ENCODE measurements at places on chromosomes 2 and 18.

DNA sequence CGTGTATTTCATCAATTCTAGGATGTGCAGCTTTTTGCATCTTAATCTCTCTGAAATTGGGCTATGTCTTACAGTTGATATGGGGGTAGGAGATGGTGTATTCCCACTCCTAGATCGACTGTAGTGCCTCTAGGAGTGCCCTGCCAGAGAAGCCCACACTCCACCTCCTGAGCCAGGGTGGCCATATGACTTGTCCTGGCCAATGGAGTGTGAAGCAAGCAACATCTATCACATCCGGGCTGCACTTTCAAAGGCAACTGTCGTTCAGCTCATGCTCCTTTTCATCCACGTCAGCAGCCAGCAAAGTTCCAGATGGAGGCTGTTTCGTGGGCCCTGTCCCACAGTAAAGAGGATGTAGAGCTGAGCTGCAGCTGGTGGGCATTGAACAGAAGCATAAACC lies 149.4 kb upstream of the SLC1A4 start:
- DNase-seq, result no peak

DNA sequence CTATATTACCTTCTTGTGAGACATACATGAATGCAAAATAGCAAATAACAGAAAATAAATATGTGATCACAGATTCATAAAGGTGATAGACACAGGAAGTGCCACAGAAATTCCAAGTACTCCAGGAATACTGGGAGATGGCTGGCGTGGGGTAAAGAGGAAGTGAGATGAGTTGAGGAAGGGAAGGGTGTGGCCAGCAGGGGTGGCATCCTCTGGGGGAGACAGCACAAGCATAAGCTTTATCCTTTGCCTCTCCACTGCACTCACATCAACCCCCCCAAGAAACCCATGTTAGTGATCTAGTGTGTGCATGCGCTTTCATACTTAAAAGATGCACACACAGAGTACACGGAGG lies 94.8 kb upstream of the B3GNT7 start:
- no peak for DNase-seq

GRCh38 chr2:206085742-206086445 lies at the start of gene INO80D:
TSS of gene INO80D (minus strand) at chr2:206086174. CDS start at chr2:206063016, 23,158 bp downstream.
- peak; percentile 86 for DNase-seq

GRCh38 chr2:65320042-65320725 lies 92.6 kb downstream of the ACTR2 start:
- DNase-seq, result no peak

DNA sequence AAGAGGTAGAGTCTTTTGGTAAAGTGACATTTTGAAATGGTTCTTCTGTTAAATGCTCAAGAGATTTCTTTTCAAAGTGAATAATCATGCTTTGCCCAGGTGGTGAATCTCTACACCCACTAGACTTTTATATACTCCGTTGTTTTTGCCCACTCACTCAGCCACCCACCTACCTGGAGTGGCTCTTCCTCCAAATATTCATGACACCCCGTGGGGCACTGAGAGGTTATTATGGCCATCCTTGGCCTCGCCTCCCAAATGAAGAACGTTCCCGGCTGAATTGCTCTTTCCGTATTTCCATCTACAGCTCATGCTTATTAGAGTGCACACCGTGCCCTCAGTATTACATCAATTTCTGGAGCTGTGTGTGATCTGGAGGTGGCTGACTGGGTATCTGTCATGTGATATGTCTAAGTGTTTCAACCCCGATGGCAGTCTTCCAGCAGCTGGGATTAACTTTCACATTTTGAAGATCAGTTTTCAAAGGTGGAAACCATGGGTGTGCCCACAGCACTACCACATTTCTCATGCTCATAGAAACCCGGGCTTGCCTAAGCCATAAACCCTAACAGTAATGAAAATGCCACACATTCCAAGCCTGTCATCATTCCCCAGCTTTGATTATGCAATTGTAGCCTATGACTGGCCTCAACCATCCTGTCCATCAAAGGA lies 406.6 kb upstream of the MMADHC start:
- no peak for DNase-seq

- DNase-seq, result no peak
Observed at GRCh38 chr18:24342347-24342746, 55.3 kb downstream of the OSBPL1A start.

GRCh38 chr2:136134126-136134525 lies 16.2 kb upstream of the CXCR4 start:
- DNase-seq, result no peak

DNA sequence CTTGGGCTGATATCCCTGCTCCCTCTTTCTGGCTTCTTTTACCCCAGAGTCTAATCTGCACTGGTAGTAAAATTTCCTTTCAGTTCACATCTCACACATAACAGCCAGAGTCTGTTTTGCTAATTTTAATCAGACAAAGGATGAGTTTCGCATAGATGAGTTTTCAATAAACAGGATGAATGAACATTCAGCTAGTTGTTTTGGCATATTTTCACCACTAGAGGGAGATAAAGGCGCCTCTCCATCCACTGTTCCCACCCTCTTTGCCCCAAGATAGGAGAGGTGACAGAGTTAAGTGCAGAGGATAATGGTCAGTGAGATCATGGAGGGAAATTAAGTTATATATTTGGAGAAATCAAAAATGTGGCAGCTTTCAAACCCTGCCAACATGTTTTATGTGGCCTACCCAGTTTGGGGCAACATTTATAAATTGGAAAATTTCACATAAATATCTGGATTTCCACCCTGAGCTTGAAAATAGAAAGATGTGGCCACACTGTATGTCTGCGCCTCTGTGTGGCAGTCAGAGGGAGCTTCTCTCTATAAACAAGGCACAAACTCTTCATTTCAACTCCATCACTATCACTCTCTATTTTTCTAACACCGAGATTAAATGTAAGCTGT lies 48.5 kb upstream of the DTNA start:
- peak; percentile 39 for DNase-seq

DNA sequence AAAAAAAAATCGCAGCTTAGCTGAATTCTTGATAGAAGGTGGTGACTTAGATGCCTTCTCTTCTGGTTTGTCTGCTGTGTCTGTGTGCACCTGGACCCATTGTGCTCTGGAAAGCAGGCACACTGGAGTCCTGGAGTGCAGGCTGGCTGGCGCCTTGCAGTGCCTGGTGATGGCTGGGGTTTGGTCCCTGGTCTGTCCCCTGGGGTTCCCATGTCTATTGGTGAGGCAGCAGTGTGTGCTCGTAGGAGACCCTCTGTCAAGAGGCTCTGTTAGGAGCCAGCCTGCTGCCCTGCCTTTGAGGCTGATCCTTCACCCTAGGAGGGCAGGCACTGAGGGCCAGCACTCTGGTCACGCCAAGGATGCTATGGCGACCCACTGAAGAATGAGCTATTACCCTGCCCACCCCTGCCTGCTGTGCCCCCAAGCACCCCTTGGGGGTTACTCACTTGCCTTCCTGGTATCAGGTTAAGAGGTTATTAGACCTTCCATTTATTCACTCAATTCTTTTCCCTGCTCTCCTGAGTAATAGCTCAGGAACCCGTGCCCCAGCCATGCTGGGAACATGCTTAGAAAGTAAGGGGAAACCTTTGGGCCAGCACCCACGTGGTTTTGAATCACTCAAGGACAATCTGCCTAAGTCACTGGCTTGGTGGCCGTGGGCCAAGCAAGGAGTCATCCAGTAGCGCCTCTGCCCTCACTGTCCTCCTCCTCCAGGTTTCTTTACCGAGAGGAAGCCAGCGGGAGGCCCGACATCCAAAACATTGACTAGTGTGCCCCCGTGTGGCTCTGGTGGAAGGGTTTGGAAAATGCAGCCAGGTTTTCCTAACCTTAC lies 284.5 kb downstream of the PRKCE start:
- DNase-seq, result peak; percentile 7

GRCh38 chr2:168272225-168272624 lies 24.8 kb upstream of the STK39 start:
- DNase-seq, result no peak

- DNase-seq, result no peak
Observed at GRCh38 chr2:175062787-175063585, 57.8 kb upstream of the CHN1 start.

Data from immature natural killer cell (primary cell).